ENCODE measurements at places on chromosomes 12 and 14. TPM values are rescaled to one million over a fixed set of nuclear protein-coding genes. Genes with fewer than 3 reads are reported as not detected.

GRCh38 chr12:54044425-54045103, 9.1 kb upstream of the HOXC4 start:
- H3K4me3 ChIP-seq = no peak overlapping the region
- DNase-seq = no peak
- H3K36me3 ChIP-seq = no peaks in the 10 kb centered on the region
- H3K27ac ChIP-seq = no peak overlapping the region

- H3K4me1 ChIP-seq = no peaks in the 10 kb centered on the region
- H3K4me3 ChIP-seq = no peak overlapping the region
- no peaks in the 10 kb centered on the region for H3K36me3 ChIP-seq
- DNase-seq = no peak
Measured at GRCh38 chr14:70525691-70526090, 9.1 kb downstream of the ADAM20 start.

DNA sequence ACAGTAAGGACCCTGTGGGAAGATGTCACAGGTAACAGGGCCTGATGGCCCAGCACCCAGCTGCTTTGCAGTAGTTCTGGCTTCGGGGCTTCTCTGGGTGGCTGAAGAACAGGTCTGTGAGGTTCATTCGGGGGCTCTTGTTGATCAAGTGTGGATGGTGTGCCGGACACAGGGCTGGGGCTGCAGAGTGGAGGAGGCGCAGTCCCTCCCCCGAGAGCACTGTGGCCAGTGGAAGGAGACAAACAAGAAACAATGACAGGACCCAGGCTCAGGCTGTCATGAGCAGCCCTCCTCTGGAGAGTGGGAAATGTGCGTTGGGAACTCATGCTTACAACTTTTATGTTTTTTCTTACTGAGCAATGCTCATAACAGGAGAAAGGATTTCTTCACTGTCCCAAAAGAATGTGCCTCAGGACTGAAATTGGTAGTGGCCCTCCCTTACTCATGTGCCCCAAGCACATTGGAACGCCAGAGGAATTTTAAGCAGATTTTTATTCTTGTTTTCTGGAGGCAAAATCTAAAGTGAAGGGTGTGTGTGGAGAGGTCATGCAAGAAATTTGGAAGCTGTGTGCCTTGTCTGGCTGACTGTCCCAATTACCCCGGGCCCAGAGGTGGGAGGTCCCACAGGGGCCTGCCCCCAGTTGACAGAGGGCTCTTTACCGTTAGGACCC, 233.8 kb downstream of the CACNA1C start:
- DNase-seq = no peak
- H3K36me3 ChIP-seq = no peaks in the 10 kb centered on the region
- H3K27me3 ChIP-seq = no peaks in the 10 kb centered on the region
- H3K27ac ChIP-seq = peak overlapping the region; percentile 50

- DNase-seq = no peak
- no peak overlapping the region for H3K4me3 ChIP-seq
- no peaks in the 10 kb centered on the region for H3K4me1 ChIP-seq
- H3K36me3 ChIP-seq = no peaks in the 10 kb centered on the region
Measured at GRCh38 chr12:108332791-108333382, 6.2 kb downstream of the CMKLR1 start.

GRCh38 chr12:91663744-91664143, 481.1 kb upstream of the DCN start:
- peaks cover 6% of the 10 kb centered on the region for H3K4me1 ChIP-seq
- no peaks in the 10 kb centered on the region for H3K36me3 ChIP-seq
- no peak for DNase-seq
- H3K27me3 ChIP-seq = no peaks in the 10 kb centered on the region
- no peak overlapping the region for H3K4me3 ChIP-seq

- no peak overlapping the region for H3K4me3 ChIP-seq
- peaks cover 7% of the 10 kb centered on the region for H3K4me1 ChIP-seq
- H3K27ac ChIP-seq = no peak overlapping the region
- DNase-seq = no peak
Measured at GRCh38 chr14:100296106-100296651, 10.1 kb downstream of the SLC25A29 start.

- DNase-seq = peak; percentile 77
- H3K27me3 ChIP-seq = peaks cover 73% of the 10 kb centered on the region
- peaks cover 10% of the 10 kb centered on the region for H3K4me1 ChIP-seq
- H3K4me3 ChIP-seq = peak within 1 kb of the TSS; percentile 58
- H3K27ac ChIP-seq = no peak within 1 kb of the TSS
Measured at GRCh38 chr12:6700646-6701051, at the start of gene PIANP. Gene PIANP (minus strand): TSS chr12:6700815. CDS start chr12:6698061, 2,754 bp downstream.

- no peaks in the 10 kb centered on the region for H3K36me3 ChIP-seq
- DNase-seq = no peak
- H3K4me3 ChIP-seq = no peak overlapping the region
- H3K27me3 ChIP-seq = no peaks in the 10 kb centered on the region
- H3K4me1 ChIP-seq = peaks cover 5% of the 10 kb centered on the region
Measured at GRCh38 chr12:42960087-42960527, 370.6 kb upstream of the PRICKLE1 start.

GRCh38 chr12:65229441-65229840, 49.0 kb upstream of the MSRB3 start:
- no peak overlapping the region for H3K27ac ChIP-seq
- no peak overlapping the region for H3K4me3 ChIP-seq
- no peaks in the 10 kb centered on the region for H3K4me1 ChIP-seq
- no peak for DNase-seq
- no peaks in the 10 kb centered on the region for H3K27me3 ChIP-seq

- no peak overlapping the region for H3K4me3 ChIP-seq
- H3K4me1 ChIP-seq = no peaks in the 10 kb centered on the region
- H3K36me3 ChIP-seq = no peaks in the 10 kb centered on the region
- DNase-seq = no peak
- no peak overlapping the region for H3K27ac ChIP-seq
Measured at GRCh38 chr12:16449459-16449858, 102.0 kb downstream of the MGST1 start.

GRCh38 chr12:93727195-93727811, 50.1 kb downstream of the CRADD start:
- H3K27ac ChIP-seq = peak overlapping the region; percentile 77
- H3K27me3 ChIP-seq = no peaks in the 10 kb centered on the region
- no peaks in the 10 kb centered on the region for H3K36me3 ChIP-seq
- no peak for DNase-seq

- H3K27ac ChIP-seq = no peak overlapping the region
- H3K27me3 ChIP-seq = no peaks in the 10 kb centered on the region
- DNase-seq = peak; percentile 13
Measured at GRCh38 chr12:64178122-64178521, 44.0 kb downstream of the KICS2 start.

KRT6B gene
- not detected for total RNA-seq

POLE2 gene
- total RNA-seq = 12.0 TPM

NOXRED1 gene
- total RNA-seq = 0.40 TPM

GZMB gene
- not detected for total RNA-seq

ACOT6 gene
- total RNA-seq = not detected

ARHGEF40 gene
- total RNA-seq = 36.0 TPM

CD163 gene
- 5.6 TPM for total RNA-seq

Measured in hepatocyte (in vitro differentiated cells).